KBM-7 (cell line): ENCODE measurements at places on chromosomes 16 and 17.

DNA sequence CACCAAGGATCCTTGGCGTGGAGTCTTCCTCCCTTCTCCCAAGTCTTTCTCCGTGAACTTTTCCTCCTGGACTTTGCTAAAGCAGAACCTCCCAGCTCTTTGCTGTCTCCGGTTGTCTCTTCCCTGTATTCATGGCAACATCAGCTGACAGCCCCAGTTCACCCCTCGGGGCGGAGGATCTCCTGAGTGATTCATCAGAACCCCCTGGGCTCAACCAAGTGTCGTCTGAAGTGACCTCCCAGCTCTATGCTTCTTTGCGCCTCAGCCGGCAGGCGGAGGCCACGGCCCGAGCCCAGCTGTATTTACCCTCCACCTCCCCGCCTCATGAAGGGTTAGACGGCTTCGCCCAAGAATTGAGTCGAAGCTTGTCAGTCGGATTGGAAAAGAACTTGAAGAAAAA is 943 bp downstream of the CNTROB start:
- DNase-seq: peak; percentile 65

GRCh38 chr17:28615260-28615940 is 1.4 kb upstream of the RSKR start:
- no peak for DNase-seq

GRCh38 chr17:66413559-66414520 is 111.4 kb downstream of the PRKCA start:
- no peak for DNase-seq

GRCh38 chr16:22291020-22291419 is 6.2 kb upstream of the POLR3E start:
- no peak for DNase-seq

- DNase-seq: no peak
Measured at GRCh38 chr16:28591355-28591754, 5.5 kb downstream of the SULT1A2 start.

GRCh38 chr16:58684001-58684353 is 593 bp downstream of the SLC38A7 start:
- DNase-seq: peak; percentile 20

GRCh38 chr17:57636274-57636673 is 108.8 kb downstream of the CCDC182 start:
- no peak for DNase-seq

DNA sequence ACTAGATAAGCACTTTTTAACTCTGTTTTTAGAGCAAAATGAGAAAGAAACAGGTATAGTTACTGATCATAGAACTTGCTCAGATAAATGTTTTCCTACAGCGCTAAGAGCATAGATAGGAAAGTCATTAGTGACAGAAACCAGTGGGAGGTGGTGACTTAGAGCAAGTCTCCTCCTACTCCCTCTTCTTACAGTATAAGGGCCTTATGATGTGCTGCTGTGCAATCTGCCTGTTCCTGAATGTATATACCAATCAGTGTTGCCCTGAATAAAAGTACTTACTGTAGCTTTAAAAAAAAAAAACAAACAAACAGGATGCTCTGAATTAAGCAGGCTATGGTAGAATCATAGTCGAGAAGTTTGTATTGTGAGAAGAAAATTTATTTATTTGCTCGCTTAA is 23.3 kb upstream of the RASL10B start:
- DNase-seq: no peak

DNA sequence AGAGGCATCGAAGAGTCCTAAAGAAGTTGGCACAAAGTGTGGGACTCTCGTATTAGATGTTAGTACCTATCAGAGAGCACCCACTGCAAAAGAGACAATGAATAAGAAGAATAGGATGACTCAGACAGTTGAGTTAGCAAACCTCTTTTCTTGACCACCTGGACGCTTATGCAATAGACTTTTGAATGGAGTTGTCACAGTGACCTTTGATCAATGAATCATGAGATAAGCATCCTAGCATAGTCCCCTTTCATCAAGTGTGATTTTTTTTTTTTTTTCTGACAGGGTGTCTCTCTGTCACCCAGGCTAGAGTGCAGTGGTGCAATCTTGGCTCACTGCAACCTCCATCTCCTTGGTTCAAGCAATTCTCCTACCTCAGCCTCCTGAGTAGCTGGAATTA is 1417.9 kb upstream of the GOT2 start:
- no peak for DNase-seq

GRCh38 chr16:76696876-76697275 is 419.7 kb downstream of the CNTNAP4 start:
- DNase-seq: no peak

- DNase-seq: peak; percentile 44
Measured at GRCh38 chr16:68227183-68227793, 8.6 kb downstream of the ESRP2 start.

DNA sequence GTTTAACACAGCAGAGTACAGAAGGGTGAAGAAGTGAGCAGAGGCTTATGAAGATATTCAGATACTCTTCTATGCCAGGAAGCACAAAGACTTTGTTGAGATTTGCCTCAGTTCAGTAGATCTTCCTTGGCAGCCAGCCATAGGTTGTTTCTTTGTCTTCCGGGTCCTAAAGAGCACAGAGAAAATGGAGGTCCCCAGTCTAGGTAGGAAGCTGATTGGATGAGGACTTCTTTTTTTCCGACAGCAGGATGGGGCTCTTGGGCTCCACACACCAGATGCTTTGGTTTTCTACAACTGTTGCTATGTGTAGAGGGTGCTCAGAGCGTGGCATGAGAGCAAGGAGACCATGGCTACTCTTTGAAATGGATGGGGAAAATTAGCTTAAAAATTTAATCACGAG is 8.3 kb upstream of the CDC6 start:
- DNase-seq: no peak

- DNase-seq: peak; percentile 43
Measured at GRCh38 chr17:64236827-64237403, 26.1 kb downstream of the TEX2 start.

GRCh38 chr17:68125111-68125870 is 89.8 kb downstream of the KPNA2 start:
- no peak for DNase-seq

- no peak for DNase-seq
Measured at GRCh38 chr17:72182371-72182873, 61.6 kb downstream of the SOX9 start.

GRCh38 chr16:11964761-11965551 is at the start of gene TNFRSF17:
TNFRSF17 (plus strand) TSS chr16:11965210; CDS start chr16:11965325, 115 bp downstream.
- DNase-seq: no peak

GRCh38 chr16:31177136-31177535 is 2.8 kb upstream of the FUS start:
- DNase-seq: peak; percentile 73

GRCh38 chr17:35295686-35296085 is 52.8 kb downstream of the SLFN5 start:
- DNase-seq: no peak

- no peak for DNase-seq
Measured at GRCh38 chr16:1173788-1174451, 21.0 kb downstream of the CACNA1H start.

DNA sequence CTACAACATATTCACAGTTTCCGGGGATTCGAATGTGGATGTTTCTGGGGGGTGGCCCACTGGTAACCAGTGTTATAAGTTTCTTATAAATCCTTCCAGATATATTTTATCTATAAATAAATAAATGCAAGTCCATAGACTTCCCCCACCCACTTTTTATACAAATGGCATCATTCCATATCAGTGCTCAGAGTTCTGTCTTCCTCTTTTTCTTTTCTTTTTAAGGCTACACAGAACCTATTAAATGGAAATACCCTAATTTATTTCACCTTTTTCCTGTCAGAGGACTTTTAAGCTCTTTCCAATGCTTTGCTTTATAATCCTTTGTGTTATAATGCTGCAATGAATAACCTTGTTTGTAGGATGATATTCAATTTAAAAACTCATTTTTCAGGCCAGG is 3.8 kb downstream of the LGALS9 start:
- DNase-seq: no peak

DNA sequence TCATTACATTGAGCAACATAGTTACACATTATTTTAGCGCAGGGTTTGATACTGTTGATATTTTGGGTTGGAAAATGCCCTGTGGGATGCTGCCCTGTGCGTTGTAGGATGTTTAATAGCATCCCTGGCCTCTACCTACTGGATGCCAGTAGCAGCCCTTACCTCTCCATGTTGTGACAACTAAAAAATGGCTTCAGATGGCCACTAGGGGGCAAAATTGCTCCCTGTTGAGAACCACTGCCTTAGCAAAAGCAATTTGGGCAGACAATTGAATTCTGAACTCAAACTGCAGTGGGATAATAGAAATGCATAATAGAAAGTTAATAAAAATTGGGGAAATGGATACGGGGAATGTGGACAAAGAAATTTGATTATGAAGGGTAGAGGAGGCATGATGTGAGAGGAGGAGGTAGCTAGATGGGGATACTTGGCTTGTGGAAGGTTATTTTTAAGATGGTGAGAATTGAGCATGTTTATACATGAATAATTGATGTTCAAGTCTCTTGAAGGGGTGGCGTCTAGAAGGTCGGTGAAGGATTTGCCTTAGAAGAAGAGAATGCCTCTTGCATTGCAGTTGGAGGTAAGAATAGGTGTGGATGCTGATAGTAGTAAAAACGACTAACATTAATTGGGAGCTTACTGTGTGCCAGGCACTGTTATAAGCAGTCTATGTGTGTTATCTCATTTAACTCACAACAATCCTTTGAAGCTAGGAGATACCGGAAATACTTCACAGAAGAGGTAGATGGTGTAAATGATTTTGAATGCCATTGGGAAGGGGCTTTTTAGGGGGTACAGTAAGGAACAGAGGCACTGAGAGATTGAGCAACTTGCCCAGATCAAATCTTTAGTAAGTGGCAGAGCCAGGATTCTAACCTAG is 19.0 kb downstream of the HEATR9 start:
- DNase-seq: peak; percentile 75
